ENCODE measurements at places on chromosomes 1 and 21.

GRCh38 chr21:40562242-40563002 lies 284.5 kb downstream of the DSCAM start:
- no peak for DNase-seq

GRCh38 chr1:4076346-4076745 lies 176.3 kb upstream of the C1orf174 start:
- no peak for DNase-seq

GRCh38 chr1:107617921-107618320 lies 347.1 kb downstream of the VAV3 start:
- DNase-seq: no peak

- DNase-seq: no peak
Observed at GRCh38 chr21:15932726-15933125, 202.9 kb downstream of the USP25 start.

DNA sequence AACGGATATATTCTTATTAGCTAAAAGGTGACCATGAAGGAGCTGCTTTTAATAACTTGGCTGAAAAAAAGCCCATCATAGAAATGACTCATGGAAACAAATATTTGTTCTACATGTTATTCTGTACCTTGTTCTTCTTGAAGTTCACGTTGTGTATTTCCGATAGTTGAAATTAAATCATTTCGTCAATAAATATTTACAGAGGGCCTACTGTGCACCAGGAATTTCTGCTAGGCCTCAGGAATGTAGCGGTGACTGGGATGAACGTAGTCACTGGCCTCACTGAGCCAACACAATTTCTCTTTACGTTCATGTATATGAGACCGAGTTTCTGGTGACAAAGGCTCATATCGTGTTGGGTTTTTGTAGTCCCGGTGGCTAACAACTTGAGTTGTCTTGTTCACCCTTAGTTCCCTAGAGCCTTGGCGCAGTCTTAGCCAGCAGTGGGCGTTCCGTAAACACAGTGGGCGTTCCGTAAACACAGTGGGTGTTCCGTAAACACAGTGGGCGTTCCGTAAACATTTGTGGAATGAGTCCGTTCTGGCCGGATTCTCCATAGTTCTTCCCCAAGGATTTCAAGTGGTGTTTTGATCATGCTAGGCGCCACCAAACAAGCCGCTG lies 53.2 kb upstream of the VAMP3 start:
- no peak for DNase-seq

DNA sequence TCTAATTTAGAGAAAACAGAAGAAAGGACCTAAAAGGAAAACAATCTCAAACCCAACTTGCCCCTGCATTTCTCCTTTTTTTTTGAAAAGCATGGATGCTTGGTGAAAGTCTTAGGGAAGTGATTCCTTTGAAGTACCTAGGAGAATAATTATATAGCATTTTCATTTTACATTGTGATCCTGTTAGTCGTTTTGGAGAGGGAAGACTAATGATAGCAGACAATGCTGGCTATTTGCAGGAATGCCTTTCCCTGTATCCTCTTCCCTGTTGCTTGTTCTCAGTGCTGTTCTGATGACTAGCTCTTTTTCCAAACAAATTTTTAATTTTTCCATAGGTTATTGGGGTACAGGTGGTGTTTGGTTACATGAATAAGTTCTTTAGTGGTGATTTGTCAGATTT lies 53.9 kb downstream of the LAMC1 start:
- no peak for DNase-seq

DNA sequence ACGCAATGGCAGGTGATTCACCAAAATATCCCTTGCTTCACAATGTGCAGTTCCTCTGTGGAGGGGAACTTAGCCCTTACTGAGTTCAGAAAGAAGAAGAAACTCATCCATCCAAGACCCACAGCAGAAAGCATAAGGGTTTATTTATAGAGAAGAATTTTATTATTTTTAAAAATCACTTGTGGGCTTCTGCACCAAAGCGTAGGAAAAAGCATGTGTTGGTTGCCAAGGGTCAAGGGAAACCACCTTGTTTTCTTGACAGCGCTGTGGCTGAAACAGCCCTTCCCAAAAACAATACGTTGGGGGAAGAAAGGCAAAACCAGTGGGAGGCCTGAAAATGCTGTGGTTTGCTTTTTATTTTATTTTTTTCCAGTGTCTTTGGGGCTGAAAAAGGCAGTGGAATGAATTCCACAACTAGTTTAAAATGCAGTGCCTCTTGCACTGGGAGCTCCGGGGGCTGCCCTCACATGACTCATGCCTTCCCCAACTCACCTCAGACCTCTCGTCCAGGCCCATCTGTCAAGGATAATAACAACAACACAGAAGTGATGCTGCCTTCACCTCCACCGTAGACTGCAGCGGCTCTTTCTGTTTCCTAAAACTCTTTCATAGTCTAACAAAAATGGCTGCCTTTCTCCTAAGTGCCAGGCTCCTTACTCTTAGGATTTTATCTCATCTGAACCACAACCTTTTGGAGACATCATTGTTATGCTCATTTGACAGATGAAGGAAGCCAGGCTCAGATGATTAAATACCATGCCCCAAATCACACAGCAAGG lies 224.2 kb upstream of the JUN start:
- DNase-seq: peak; percentile 43

GRCh38 chr1:184889902-184890301 lies 84.4 kb downstream of the NIBAN1 start:
- no peak for DNase-seq

DNA sequence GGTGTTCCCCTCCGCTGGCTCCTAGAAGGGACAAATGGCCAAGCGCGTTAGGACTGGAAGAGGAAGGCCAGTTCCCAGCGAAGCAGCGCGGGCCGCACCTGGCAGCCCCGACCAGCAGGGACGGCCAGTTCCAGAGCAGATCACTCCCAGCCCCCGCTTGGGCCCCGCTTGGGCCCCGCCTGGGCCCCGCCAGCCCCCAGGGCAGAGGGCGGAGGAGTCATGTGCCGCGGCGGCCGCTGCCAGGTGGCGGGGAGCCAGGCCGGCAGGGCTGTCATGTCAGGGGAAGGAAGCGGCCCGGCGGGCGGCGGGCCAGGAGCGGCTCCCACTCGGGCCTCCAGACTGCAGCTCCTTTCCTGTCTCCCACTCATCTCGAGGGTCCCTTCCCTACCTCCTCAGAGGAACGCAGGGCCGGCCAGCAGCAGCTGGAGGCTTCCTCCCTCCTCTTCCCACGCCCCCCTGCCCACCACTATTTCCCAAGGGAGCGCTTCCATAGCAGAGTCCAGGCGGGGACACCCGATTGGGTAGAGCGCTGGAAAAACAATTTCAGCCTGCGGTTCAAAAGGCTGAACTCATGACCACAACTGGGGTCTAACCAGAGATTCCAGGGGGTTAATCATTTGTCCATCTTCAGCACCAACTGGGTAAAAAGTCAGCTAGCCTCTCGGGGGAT lies 16.5 kb downstream of the ZNF697 start:
- DNase-seq: peak; percentile 5

DNA sequence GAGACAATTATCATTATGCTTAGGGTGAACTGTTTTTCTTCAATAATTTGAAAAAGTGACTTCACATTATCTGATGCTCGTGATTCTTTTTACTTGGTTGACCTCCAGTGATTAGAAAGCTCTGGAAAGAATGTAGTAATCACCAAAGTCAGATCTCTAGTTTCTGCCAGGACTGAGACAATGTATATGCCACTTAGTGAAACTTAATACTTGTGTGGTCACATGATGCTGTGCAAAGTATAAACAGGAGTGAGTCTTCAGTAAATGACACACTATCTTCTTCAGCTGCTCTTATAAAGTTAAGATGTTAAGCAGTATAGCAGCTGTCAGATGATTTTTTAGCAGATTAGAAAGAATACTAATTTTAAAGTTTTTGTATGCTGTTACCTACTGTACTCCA lies 17.2 kb downstream of the VCAM1 start:
- DNase-seq: no peak

DNA sequence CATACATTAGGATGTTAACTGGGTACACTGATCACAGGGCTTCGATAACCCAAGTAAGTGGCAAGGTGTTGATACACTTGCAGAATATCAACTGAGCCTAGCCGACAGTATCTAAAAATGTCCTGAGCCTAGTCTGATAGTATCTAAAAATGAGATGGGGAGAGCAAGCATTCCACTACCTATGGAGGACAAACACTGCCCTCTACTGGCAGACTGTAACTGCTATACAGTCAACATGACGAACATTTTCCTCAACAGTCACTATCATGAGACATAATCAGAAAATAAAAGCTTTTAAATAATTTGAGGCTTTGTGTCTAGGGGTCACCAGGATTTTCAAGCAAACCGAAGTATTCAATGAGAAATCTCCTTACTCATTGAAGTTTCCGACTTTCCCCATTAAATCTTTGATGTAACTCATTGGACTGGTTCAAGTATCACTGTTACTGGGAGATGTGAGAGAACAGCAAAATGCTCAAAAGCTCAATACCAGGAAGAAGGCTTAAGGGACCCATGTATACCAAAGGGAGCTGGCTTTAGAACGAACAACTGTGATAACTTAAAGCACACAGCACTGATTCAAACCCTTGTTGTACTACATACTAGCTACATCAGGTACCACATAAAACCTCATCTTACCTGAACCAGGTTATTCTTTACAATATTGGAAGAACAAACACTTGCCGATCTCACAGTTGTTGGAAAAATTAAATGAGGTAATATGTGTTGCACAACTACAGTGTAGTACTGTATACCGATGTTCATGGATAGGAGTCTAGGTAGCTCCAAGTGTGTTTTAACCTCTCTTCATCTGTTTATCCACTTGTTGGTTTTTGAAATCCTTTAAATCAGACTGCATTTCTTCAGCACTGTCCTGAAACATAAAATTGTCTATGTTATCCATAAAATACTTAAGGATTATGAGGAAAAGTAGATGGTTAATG lies 31.1 kb upstream of the SLC45A3 start:
- DNase-seq: peak; percentile 52

DNA sequence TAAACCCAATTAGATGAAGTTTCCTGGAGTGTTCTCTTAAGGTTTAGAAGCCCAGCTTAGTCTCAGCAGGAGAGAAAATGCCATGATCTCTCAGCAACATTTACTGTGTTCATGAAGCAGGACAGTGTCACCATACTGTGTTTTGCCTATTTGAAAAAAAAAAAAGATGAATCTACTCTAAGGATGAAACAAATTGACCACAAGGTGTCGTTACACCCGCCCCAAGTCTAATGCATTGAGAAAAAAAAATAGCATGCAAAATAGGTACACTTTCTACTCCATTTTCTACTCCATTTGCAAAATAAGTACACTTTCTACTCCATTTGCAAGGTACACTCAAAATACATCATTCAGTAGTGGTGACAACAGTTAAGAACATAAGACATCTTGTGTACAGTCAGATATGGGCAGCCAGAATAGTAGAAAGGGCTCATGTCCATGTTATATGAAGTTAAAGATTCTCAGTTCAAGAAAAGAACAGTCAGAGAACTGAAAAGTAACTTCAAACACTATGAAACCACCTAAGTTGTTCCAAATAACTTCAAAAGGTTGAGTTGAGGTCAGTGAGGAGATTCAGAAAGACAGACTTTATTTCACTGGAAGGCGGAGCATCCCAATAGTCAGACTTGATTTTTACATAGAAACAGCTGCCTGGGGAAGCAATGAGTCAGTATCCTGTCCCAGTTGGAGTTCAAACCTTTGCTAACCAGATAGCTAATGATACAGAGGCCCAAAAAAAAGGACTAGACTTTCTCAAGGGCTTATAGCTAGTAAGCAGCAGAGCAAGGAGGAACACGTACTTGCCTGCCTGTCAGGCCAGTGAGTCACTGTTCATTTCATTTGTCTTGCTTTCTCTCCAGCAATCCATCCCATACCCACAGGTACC lies 13.3 kb downstream of the PLPPR5 start:
- no peak for DNase-seq

GRCh38 chr1:115086176-115086830 lies 3.0 kb downstream of the TSPAN2 start:
- no peak for DNase-seq

DNA sequence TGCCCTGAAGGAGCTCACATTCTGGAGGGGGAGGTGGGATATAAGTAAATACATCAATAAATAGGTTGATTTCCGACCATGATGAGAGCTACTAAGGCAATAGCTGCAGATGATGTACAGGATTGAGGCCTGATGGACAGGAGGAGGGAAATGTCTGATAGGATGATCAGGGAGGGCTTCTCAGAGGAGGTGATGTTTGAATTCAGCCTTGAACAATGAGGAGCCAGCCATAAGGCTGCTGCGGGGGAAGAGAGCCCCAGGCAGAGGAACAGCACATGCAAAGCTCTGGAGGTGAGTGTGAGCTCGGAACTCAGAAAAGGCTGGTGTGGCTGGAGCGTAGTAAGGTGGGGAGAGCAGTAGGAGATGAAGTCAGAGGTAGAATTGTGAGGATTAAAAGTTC lies 411.7 kb downstream of the PTPRU start:
- no peak for DNase-seq

GRCh38 chr1:93937997-93938396 lies 28.8 kb upstream of the GCLM start:
- no peak for DNase-seq

GRCh38 chr21:31624181-31624580 lies 35.3 kb upstream of the SOD1 start:
- DNase-seq: no peak

- DNase-seq: no peak
Observed at GRCh38 chr21:25370311-25370744, 237.0 kb downstream of the MRPL39 start.

DNA sequence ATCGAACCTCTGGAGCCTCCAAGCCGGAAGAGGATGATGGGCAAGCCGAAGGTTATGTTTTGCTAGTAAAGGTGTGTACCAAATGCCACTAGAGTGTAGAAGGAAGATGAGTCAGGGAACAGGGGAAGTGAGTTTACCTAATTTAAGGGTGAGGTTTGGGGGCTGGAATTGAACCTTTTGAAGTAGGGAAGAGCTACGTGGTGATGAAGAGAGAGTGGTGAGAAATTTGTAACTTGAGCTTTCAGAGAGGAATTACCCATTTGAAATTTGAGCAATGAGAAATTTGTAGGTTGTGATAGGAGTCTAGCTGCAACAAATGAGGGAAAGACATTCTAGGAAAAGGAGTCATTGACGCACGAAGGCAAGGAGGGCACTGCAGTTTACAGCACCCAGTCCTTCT lies 70.0 kb upstream of the TENT5C start:
- DNase-seq: no peak

DNA sequence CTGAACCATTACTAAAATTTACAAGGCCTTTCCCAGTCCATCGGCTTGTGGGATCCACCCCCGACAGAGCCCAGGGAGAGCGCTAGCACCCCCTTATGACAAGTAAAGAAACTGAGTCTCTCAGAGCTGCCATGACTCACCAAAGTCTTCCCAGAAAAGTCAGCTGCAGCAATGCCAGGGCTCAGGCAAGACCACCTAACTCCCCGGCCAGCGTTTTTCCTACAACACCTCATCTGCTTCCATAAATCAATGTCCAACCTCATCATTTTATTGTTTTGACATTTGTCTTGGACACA lies 15.0 kb downstream of the DHCR24 start:
- no peak for DNase-seq

All from GDM1 (cell line).